Stimulated activated CD8-positive, alpha-beta memory T cell treated with anti-CD3 and anti-CD28 coated beads, Interleukin-4, amount 100 ng/mL, for 24 hours (primary cell): ENCODE measurements at places on chromosomes 2 and 18.

DNA sequence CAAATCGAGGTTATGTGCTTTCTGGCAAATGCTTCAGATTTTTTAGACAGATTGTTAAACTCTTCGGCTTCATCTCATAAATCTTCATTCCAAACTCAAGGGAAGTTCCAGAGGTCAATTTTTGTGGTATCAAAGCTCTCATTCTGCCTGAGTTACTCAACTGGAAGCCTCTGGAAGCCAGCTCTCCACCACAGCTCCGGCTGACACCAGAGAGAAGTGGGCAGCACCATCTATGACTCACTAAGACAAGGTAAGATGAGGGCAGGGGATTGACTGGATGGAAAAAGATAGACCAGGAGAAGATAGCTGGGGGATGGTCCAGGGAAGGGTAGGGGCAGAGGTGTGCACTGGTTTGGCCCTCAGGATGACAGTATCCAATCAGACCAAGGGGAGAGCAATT, 137.3 kb upstream of the HNRNPA3 start:
- DNase-seq = no peak

- no peak for DNase-seq
Measured at GRCh38 chr2:46690825-46691224, 211.5 kb downstream of the TMEM247 start.

DNA sequence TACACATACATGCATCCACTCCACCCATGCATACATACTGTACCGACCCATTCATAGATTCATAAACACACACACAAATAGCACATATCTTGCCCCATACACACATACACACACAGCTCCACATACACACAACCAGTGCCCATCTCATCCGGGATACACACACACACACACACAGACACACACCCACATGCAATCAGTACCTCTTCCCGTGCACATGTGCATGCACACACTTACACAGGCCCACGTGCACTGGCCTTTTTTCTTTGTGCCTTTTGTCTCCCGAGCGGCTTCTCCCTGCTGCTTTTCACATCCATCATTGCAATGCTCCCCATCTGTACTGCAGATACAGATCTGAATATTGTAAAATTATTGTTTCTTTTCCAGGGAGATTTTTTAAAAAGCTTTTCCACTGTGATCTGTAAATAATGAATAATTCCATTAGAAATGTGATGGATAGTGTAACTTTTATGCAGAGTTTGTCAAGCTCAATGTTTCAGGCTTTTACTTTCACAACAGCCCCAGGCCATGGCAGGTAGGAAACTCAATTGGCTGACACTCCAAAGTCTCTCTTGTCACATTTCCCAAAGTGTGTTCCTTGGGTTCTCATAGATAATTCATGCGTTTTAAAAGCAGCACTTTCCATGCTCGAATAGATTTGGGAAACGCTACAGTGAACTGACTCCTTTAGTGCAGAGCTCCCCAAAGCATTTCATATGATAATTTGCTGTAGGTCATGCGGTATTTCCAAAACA, 393.5 kb downstream of the CTNNA2 start:
- no peak for DNase-seq

DNA sequence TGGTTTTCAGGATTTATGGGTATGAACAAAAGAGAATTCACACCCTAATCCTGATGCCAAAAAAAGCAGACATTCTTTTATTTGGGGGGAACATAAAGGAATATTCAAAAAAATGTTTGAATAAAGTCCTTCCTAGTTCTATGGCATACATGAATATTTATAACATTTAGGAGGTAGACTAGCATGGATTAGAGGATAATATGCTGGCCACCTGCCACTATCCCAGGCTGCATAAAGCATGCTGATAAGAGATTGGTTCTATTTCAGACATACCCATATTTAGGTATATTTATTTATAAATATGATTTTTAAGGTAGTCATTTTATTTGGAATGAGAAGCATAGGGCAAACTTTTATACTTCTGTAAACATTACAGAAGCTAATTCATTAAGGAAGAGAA, 34.9 kb upstream of the MAP3K20 start:
- no peak for DNase-seq

GRCh38 chr2:1740716-1741589, 3.4 kb downstream of the PXDN start:
- DNase-seq = no peak
